ENCODE measurements at places on chromosomes 16 and 17. TPM values are rescaled to one million over a fixed set of nuclear protein-coding genes. Genes with fewer than 3 reads are reported as not detected.
A peak's percentile ranks its signal among the peaks of the same experiment; 100 is the strongest.

Gene IRX5
- total RNA-seq: 4.1 TPM

Gene CD79B
- 7.3 TPM for total RNA-seq

Gene TBC1D3C
- total RNA-seq: not detected

Gene EXOC3L1
- total RNA-seq: 2.5 TPM

Gene CDH3
- total RNA-seq: 1.7 TPM

Gene MYH3
- 0.22 TPM for total RNA-seq

Gene CMTM2
- not detected for total RNA-seq

Gene ARL5C
- total RNA-seq: not detected

Gene USP10
- total RNA-seq: 52.3 TPM

Gene SLC47A2
- not detected for total RNA-seq

Gene ZNF750
- not detected for total RNA-seq

Gene CHST4
- 0.67 TPM for total RNA-seq

DNA sequence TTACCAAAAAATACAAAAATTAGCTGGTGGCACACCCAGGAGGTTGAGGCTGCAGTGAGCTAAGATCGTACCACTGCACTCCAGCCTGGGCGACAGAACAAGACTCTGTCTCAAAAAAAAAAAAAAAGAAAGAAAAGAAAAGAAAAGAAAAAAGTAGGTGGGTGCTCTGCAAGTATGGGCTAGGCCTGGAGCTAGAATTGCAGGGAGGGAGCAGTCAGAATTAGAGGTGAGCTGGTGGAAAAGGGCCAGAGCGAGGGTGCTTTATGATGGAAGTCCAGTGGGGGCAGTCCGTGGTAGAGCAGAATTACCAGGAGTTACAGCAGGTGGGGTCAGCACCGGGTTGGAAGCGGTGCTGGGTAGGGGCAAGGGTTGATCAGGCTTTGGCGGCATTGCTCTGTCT, 57.0 kb upstream of the KDM6B start:
- no peak for DNase-seq

- DNase-seq: peak; percentile 73
These were observed 7.2 kb downstream of the PDK2 start for GRCh38 chr17:50102164-50102991.

- DNase-seq: no peak
These were observed 8.5 kb upstream of the LPO start for GRCh38 chr17:58229881-58230280.

DNA sequence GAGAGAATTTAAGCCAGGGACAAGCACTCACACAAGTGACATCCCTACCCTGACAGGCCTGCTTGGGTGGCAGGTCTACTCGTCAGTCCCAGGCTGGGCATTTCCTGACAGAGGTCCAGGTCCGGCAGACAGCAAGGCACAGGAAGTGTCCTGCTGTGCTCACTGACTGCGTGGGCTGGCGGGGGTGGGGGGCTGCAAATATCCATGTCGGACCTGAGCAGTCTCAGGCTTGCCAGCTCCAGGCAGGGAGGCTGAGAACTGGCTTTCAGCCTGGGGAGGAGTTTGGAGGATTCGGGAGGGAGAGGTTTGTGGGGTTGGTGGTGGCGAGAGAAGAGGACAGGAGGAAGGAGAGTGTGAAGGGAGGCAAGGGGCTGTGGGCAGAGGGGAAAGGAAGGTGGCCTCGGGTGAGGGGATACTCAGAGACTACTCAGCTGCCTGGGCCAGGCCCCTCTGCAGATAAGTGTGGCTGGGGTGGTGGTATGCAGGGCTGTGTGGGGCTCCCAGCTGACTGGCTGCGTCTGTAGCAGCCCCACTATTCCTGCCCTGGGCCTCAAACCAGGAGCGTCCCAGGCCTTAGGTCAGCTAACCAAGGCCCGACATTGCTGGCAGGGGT, 7.8 kb downstream of the HIC1 start:
- no peak for DNase-seq

DNA sequence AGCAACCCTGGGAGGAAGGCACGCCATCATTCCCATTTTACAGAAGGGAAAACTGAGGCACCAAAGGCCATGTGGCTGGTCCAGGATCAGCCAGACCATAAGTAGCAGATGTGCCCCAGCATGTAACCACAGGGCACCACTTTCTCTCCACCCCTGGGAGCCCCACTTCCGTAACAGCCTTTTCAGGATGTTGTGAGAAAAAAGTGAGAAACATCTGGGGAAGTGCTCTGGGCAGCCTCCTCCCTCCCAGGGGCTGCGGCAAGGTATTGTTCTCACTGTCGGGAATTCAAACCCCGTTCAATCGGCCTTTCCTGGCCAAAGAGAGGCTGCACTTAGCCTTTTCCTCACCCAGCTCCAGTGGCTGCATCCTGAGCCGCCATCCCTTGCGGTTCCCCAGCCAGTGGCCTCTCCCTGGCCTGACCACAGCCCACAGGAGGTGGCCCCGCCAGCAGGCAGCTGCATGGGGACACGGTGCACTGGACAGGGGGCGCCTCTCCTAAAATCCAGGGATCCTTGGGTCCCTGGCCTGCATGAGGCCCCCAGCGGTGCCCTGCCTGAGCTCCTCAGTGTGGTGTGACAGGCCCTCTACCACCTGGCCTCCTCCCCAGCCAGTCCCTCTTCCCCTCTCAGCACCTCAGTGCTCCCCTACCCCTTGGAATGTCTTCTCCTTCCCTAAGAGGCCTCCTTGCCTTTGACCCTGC, 5.7 kb upstream of the CDH5 start:
- DNase-seq: no peak

- no peak for DNase-seq
These were observed 13.9 kb upstream of the CES1 start for GRCh38 chr16:55846598-55847346.

DNA sequence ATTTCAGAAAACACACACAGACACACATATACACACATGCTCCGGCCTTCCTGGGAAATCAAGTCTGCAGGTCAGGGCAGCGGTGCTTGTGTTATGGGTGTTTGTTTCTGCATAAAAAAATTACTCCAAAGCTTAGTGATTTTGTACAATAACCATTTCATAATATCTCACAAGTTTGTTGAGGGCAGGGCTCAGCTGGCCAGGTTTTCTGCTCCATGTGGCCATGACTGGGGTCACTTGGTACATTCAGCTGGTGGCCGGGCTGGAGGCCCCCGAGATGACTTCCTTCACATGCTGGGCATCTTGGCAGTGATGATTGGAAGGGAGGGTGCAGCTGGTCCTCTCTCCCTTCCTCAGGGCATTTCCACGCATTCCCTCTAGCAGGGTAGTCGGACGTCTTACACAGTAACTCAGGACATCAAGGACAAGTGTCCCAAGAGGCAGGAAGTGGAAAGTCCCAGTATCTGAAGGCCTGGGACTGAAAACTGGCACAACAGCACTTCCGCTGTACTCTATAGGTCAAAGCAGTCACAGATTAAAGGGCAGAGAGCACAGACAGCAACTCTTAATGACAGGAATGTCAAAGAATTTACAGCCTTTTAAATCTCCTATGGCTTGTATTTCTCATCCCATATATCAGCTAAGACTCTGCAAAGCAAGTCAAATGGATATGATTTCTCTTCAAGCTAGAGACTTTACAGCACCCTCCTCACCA, 127.4 kb downstream of the ZNF18 start:
- DNase-seq: no peak

DNA sequence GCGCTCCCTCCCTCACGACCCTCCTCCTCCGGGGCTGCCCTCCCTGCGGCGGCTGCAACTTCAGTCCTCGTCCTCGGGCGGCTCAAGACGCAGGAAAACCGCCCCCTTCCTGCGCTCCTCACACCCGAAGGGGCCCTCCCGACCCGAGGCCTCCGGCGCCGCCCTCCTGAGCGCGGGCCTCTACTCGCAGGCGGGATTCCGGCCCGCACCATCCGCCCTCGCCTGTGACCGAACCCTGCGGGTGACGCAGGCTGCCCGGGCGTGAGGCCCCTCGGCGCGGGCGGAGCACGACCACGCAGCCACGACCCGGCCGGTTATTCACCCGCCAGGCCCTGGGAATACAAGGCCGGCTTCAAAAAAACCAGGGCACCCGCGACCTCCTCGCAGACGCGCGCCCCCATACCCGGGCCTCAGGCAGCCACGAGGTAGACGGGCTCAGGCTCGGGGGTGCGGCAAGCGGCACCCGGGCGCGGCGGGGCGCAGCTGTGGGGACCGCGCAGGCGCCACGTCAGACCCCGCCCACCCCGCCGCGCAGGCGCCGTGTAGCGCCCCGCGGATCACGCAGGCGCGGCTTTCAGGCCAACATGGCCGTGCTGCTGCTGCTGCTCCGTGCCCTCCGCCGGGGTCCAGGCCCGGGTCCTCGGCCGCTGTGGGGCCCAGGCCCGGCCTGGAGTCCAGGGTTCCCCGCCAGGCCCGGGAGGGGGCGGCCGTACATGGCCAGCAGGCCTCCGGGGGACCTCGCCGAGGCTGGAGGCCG, at the start of gene SPG7:
SPG7 (plus strand) TSS at position 570 of the 757 bp plus-strand sequence; CDS start at position 585, 15 bp downstream.
- DNase-seq: peak; percentile 81

DNA sequence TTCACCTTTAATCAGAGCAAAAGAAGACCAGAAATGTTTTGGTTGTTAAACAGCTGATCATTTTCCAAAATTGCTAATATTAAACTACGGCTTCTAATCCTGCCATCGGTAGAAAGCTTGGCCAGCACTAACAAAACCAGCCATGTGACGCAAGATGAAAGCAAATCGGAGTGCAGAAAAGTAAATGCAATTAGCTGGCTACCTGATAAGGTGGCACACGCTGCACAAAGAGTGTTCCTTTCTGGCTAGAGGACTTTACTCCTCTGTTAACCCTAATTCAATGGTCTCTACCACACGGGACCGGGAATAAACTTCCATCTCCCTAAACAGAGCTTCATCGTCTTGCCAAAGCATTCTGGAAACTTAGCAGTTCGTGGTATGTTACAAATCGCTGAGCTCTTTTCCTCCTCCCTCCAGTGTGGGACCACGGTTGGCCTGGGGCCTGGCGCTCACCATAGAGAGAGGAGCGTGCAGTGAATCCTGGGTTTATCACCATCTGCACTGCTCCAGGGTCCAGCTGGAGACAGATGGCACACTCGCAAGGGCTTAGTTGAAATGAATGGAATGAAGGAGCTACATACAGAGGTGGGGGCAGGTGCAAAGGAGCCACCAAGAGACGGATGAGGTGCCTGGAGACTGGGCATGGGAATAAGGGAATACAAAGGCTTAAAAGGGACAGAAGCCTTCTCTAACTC, 10.1 kb upstream of the COG1 start:
- no peak for DNase-seq

DNA sequence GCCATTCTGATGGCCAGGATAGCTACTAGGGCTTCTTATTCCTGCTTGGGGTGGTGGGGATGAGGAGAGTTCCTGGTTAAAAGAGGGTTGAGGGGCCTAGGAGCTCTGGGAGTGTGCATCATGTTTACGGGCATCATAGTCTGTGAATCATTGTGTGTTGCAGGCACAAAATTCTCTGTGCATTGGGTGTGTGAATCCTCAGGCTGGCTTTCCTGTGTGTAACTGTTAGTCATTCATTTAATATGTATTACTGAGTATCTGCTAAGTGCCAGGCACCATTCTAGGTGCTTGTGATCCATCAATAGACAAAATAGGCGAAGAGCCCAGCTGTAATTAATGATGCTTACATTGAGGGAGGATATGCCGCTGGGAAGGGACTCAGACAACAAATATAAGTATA, 5.8 kb downstream of the PPY start:
- no peak for DNase-seq

GRCh38 chr16:4376893-4377572, 5.4 kb downstream of the VASN start:
- no peak for DNase-seq

DNA sequence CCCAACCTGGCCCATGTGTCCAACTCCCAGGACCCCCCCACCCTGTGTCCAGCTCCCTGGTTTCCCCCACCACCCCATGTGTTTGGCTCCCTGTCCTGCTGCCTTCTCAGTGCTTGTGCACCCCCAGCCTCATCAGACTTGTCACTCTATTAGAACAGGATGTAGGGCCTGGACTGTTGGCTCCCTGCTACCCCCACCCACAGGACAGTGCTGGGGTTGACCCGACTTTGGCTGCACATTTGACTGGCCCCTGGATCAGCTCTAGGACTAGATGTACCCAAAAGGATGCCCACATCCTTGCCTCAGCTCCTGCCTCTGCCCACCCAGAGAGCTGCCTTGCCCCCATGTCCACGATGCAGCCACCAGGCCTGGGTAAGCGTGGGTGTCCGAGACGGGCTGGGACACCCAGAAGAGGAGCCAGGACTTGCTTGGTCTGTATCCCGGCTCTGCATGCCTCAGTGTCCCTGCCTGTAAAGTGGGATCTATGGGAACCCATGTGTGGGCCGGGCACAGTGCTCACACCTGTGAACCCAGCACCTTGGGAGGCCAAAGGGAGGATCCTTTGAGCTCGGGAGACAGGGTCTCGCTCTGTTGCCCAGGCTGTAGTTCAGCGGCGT, 1.5 kb upstream of the CCDC57 start:
- no peak for DNase-seq

DNA sequence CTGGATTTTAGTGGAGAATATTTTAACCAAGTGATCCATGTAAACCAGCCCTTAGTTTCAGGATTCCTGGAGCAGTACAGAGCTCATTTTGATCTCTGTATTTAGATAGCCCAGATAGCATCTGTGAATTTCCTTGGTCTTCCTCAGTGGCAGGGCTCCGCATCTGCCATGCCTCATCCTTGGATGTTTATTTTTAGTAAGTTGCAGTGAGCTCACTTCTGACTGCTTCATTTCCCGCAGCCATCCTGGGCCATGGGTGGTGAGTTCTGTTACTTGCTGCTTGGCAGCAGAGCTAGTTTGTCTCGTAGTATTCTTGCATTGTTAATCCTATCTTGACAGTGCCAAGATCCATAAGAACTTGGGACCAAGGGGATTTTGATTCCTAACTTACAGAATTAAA, 33.7 kb downstream of the IST1 start:
- no peak for DNase-seq

DNA sequence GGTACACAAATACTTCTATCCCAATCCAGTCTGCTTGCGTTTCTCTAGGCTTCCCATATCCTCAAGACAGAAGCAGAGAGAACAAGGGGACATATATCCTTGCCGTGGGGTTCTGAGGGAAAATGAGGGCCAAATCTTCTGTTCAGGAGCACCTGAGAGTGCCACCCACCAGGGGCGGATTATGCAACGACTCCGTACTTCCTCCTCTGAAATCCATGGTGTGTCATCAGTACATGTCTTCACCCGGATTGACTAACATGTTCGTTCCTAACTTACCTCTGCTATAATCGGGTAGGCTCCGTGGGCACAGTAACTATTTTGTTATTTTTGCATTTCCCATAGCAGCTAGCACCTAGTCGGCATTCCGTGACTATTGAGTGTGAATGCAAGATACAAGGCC, 7.8 kb upstream of the ZNF200 start:
- DNase-seq: no peak

DNA sequence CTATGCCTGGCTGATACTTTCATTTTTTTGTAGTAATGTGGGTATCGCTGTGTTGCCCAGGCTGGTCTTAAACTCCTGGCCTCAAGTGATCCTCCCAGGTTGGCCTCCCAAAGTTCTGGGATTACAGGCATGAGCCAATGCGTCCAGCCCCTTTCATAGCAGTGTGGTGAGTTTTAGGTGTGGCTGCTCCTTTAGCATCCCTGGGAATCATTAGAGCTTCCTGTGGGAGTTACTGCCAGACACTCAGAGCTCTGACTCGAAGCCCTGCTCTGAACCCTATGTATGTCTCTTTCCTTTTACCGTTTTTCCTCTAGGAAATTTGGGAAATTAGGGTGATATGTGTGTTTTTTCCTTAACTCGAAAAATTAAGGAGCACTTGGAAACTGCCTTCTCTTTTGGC, 44.5 kb downstream of the NDE1 start:
- no peak for DNase-seq

GRCh38 chr16:72501739-72502593, 330.0 kb upstream of the PMFBP1 start:
- DNase-seq: no peak

Data from right atrium auricular region (tissue), 2 donors.